Activated CD4-positive, alpha-beta T cell treated with anti-CD3 and anti-CD28 coated beads, Interleukin-10, Interleukin-2, amounts not matched to agents 100 ng/mL and 50 ng/mL, durations not matched to agents 16 hours and 8 hours (primary cell): ENCODE measurements at places on chromosomes 2 and 18.

DNA sequence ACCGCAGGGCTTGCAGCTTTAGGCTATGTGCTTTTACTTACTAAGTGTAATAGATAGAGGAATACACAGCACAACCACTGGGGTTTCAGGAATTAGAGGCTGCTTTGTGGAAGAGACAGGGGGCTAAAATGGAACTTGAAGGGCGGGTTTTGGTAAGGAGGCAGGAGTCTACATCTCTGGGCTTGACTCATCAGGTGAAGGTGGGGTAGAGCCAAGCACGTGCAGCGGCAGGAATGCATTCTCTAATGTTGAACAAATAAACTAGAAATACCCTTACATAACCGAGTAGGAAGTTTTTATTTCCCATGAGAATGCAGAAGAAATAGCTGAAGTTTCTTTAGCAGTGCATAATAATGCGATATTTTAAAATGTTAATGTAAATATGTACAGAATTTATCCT is 673.8 kb upstream of the SALL3 start:
- DNase-seq: no peak

GRCh38 chr2:216862628-216863398 is 2.9 kb upstream of the TNP1 start:
- no peak for DNase-seq

- DNase-seq: no peak
Observed at GRCh38 chr2:101794141-101794540, 96.6 kb downstream of the MAP4K4 start.

- no peak for DNase-seq
Observed at GRCh38 chr2:238113611-238114010, 13.5 kb downstream of the ESPNL start.

GRCh38 chr2:122145856-122146255 is 390.4 kb downstream of the TSN start:
- no peak for DNase-seq

DNA sequence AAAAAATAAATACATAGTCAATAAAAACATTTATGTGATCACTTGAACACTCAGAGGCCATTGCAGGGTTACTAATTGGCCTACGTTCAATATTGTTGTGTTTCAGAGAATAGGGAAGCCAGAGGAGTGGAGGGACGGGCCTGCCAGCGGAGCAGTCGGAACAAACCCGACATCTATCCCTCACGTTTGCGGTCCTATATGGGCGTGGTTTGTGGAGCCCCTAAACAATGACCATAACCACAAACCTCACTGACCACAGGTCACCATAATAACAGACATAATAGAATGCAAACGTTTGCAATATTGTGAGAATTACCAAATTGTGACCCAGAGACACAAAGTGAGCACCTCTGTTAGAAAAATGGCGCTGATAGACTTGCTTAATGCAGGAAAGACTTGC is 19.5 kb upstream of the ZNF516 start:
- no peak for DNase-seq

DNA sequence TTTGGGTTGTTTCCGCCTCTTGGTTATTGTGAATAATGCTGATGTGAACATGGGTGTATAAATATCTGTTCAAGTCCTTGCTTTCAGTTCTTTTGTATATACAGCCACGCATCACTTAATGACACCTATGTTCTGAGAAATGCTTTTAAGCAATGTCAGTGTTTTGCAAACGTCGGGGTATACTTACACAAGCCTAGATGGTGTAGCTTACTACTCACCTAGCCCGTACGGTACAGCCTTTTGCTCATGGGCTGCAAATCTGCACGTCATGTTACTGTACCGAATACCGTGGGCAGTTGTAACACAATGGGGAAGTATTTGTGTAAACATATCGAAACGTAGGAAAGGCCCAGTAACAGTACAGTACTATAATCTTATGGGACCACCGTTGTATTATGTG is 12.4 kb downstream of the RALB start:
- no peak for DNase-seq

DNA sequence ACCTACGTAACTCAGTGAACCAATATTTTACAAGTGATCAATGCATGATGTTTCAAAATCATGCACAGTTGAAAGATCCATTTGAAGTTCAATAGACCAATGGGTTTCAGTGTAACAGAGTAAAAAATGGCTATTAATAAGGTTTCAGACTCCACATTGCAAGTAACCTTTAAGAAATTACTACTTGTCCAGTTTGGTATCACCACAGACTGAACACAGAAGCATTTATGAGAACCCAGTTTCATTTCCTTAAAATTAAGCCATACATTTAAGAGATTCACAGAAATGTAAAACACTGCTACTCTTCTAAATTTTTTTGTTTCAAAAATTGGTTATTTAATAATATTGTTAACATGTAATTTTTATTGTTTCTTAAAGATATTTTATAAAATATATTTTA is 98.9 kb upstream of the CHRNA1 start:
- no peak for DNase-seq

DNA sequence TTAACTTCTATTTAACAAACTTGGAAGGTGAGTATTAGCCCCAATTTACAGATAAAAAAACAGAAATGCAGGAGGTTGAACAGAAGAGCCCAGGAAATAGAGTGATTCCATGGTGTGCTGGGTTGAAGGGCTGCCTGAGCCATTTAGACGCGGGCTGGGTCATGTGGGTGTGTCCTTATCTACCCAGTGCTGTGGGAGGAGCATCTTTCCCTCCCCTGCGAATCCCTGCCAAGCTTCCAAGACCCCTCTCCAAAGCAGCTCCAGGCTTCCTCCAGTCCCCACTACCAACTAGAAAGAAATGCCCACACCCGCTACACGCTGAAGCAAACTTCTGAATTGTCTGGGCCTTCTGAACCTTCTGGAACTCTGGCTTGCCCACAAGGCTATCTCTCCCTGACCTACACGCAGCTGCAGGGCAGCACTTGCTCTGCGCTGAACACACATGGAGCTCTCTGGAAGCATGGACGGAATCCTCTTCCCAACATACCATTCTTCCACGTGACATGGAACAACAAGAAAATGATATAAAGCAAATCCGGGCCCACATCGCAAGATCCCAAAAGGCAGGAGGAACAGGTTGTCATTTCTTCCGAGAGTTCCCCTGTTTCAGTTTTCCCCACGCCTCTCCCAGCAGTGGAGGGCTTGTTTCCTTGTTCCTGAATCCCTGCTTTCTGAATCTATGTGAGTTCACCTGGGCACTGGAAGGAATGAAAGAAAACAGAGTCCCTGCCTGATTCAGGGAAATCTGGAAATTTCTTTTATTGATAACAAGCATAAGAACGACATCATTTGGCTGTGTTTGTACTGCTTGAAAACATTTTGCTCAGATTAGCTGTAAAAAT is 562.7 kb upstream of the ID2 start:
- DNase-seq: no peak

- no peak for DNase-seq
Observed at GRCh38 chr2:234978466-234979203, 26.8 kb downstream of the SH3BP4 start.

GRCh38 chr2:130327703-130328527 is 14.8 kb upstream of the IMP4 start:
- DNase-seq: no peak

- DNase-seq: no peak
Observed at GRCh38 chr2:88932686-88933085, 241.2 kb downstream of the RPIA start.

GRCh38 chr2:110126906-110127305 is 11.3 kb upstream of the MALL start:
- no peak for DNase-seq

DNA sequence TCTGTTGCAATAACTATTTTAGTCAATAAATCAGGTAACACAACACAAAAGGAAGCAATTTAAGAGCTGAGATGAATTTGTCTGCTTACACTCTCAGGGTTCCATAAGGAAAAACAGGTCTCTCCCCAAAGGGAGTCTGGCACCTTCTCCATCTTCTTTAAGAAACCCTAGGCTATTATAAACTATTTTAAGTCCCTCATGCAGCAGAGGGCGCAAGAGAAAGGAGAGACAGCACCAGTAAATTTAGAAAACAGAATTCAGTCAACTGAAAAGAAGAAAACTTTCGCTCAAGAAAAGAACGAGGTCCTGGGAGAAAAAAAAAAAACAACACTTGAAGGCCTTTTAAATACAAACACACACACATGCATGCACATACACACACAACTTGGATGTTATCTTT is 19.1 kb downstream of the SULT1C4 start:
- no peak for DNase-seq
